ENCODE measurements at places on chromosomes 2 and 18.
A peak's percentile ranks its signal among the peaks of the same experiment; 100 is the strongest.

GRCh38 chr2:36670881-36671595 is 25.5 kb upstream of the VIT start:
- DNase-seq: no peak

DNA sequence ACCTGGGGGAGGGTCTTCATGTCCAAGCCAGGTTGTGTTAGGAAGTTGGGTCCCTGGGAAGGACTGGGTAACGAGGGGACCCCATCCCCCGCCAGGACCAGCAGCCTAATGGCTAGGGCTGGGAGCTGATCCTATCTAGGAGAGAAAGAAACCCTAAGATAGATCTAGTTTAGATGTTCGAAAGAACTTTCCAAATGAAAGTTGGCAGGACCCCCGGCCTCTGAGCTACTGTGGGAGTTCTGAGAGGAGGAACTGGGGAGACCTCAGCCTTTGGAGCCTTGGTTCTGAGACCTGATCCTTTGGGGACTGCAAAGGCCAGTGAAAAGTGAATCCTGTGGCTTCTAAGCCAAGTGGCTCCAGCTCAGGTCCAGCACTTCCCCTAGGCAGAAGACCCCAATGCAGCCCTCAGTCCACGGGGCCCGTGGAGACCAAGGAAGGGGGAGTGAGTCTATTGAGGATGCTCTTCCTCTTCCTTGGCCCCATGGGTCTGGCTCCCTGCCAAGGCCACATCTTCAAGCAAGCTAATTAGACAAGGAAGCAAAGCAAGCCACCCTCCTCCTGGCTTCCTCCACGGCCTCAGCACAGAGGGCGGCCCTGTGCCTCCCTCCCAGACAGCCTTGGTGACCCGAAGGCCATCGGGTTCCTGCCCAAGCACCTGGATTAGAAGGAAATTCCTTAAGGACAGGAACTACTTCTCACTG is 23.5 kb downstream of the CCT7 start:
- DNase-seq: no peak

DNA sequence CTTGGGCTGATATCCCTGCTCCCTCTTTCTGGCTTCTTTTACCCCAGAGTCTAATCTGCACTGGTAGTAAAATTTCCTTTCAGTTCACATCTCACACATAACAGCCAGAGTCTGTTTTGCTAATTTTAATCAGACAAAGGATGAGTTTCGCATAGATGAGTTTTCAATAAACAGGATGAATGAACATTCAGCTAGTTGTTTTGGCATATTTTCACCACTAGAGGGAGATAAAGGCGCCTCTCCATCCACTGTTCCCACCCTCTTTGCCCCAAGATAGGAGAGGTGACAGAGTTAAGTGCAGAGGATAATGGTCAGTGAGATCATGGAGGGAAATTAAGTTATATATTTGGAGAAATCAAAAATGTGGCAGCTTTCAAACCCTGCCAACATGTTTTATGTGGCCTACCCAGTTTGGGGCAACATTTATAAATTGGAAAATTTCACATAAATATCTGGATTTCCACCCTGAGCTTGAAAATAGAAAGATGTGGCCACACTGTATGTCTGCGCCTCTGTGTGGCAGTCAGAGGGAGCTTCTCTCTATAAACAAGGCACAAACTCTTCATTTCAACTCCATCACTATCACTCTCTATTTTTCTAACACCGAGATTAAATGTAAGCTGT is 48.5 kb upstream of the DTNA start:
- DNase-seq: no peak

GRCh38 chr2:74719066-74719465 is 65.0 kb downstream of the SEMA4F start:
- no peak for DNase-seq

- no peak for DNase-seq
Measured at GRCh38 chr2:240223631-240224030, 83.2 kb upstream of the OTOS start.

DNA sequence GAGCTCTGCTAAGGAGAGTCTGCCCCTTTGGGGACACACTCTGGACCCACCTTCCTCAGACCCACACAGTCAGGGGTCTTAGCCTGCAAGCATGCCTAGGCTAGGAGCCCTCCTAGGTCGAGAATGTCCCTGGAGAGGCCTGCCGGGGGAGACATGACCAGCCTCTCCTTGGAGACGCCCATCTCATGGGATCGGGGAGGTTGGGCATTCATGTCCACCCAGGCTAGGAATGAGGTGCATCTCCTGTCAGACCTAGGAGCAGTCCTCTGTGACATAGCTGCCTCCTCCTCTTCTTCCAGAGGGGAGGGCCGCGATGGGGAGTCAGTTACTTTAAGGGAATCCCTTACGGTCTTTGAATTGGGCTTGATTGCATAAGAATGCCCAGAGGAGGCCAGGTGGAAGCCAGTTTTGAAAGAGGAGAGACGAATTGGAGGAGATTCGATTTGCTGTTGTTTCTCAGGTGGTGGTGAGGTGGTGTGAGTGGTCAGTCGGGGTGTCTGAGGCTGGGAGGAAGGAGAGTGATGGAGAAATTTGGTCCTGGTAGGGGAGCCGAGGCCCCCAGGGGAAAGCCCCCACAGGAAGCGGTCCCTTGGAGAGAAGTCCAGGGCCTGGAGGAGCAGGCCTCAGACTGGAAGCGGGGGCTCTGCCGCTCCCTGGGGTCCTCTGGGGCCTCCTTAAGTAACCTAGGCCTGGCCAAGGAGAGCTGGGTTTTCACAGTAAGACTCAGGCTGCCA is 241.3 kb downstream of the DYSF start:
- no peak for DNase-seq

- DNase-seq: peak; percentile 23
Measured at GRCh38 chr2:85893428-85894258, 4.9 kb upstream of the ST3GAL5 start.

DNA sequence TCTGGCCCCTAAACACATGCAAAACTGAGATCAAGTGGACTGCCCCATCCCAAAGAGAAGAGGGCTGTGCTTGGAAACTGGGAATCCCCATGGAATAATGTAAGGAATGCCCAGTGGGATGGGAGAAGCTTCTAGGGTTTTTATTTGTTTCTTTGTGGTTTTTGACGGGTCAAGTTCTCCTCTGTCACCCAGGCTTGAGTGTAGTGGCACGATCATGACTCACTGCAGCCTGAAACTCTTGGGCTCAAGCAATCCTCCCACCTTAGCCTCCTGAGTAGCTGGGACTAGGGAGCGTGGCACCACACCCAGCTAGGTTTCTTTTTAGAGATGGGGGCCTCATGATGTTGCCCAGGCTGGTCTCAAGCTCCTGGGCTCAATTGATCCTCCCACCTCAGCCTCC is 101.7 kb upstream of the ZSWIM2 start:
- no peak for DNase-seq

DNA sequence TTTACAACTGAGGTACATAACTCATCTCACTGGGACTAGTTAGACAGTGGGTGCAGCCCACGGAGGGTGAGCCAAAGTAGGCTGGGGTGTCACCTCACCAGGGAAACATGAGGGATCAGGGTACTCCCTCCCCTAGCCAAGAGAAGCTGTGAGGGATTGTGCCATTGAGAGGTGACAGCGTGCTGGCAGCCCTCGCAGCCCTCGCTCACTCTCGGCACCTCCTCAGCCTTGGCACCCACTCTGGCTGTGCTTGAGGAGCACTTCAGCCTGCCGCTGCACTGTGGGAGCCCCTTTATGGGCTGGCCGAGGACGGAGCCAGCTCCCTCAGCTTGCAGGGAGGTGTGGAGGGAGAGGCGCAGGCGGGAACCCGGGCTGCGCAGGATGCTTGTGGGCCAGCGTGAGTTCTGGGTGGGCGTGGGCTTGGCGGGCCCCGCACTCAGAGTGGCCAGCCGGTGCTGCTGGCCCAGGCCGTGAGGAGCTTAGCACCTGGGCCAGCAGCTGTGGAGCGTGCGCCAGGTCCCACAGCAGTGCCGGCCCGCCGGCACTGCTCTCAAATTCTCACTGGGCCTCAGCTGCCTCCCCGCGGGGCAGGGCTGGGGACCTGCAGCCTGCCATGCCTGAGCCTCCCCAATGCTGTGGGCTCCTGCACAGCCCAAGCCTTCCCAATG is 44.5 kb upstream of the FAM110C start:
- no peak for DNase-seq

DNA sequence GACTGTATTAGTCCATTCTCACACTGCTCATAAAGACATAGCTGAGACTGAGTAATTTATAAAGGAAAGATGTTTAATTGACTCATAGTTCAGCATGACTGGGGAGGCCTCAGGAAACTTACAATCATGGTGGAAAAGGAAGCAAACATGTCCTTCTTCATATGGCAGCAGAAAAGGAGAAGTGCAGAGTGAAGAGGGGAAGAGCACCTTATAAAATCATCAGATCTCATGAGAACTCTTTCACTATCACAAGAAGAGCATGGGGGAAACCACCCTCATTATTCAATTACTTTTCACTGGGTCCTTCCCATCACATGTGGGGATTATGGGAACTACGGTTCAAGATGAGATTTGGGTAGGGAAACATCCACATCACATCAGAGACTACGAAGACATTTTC is 43.0 kb upstream of the CAVIN2 start:
- no peak for DNase-seq

GRCh38 chr2:71790226-71791060 is 337.1 kb downstream of the DYSF start:
- DNase-seq: no peak

DNA sequence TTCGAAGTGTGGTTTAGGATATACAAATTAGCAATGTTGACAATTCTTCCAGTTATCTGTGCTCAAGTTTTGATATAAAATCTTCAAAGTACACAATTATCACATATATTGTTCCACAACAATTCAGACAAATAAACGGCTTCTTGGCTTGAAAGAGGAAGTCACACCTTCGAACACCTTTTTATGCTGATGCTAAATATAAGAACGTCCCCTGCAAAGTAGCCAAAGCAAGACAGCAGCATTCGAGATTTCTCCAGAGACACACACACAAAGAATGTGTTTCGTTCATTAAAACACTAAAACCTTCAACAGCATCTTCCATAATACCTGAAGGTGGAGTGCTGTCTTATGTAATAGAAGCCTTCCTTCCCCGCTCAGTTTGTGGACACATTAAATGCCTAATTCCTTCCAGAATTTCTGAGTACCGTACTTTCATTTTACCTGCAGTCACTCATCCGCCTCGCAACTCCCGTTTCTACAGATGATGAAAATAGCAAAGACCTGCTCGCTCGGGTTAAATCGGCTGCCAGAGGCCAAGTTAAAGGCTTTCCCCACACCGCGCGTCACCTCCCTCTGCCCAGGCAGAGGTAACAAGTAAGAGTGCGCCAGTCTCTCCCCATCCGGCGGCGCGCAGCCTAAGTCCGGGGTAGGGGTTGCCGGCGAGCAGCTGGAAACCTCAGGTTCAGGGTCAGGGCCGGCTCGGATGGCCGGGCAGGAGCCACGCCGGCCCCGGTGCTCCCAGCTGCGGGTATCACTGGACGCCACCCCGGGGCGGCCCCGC is 847 bp downstream of the SERPINE2 start:
- DNase-seq: peak; percentile 11

GRCh38 chr2:217732992-217733391 is 269.8 kb downstream of the TNS1 start:
- no peak for DNase-seq

DNA sequence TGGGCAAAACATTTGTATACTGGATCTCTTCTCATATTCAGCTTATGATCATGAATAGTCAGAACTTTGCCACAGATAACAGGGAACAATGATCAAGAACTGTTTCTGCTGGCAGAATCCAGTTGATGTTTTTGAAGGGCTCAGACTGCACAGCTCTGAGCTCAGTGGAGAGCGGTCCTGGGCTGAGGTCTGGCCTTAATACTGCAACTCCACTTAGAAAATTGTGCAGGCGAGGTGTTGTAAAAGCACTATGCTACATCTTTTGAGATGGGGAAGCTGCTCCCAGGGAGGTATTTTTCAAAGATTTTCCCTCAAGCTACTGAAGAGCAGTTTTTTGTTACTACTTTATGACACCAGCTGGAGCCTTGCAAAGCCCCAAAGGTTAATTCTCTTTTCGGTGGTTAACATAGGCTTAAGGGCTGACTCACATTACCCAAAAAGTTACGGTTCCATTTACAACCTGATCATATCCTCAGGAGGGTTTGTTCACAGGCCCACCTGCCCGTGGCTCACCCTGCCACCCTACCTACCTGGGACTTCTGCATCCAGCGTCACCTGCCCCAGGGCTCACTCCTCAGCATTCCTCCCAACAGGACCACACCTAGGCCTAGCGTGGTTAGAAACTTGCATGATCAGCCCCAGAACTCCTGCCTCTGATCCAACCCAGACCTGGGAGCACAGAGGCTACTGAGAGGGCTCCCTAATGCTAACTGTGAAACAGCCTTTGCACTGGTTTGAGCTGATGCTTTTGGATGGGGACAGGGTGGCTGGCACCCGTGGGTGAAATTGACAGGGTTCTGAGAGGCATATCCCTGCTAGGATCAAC is 114.4 kb downstream of the NCK2 start:
- DNase-seq: no peak

DNA sequence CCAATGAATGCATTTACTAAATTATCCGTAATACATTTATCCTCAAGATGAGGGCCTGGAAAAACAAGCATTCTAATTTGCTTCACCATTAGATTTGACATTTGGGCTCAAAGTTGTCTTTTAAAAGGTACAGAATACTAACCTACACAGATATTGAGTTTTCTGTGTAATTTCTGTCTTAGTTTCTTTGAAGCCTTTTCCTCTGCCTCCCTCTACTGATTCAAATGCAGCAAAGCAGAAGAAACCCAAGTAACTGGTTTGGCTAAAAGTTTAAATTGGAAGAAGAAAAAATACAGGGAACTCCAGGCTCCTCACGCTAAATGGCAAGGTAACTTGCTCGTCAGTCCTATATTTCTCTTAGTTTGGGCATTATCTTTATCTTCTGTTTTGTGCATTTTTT is 53.3 kb upstream of the SLC5A7 start:
- DNase-seq: peak; percentile 15

GRCh38 chr2:202642567-202642966 is 7.8 kb downstream of the FAM117B start:
- no peak for DNase-seq

- DNase-seq: no peak
Measured at GRCh38 chr18:53169346-53169745, 829.3 kb downstream of the DCC start.

DNA sequence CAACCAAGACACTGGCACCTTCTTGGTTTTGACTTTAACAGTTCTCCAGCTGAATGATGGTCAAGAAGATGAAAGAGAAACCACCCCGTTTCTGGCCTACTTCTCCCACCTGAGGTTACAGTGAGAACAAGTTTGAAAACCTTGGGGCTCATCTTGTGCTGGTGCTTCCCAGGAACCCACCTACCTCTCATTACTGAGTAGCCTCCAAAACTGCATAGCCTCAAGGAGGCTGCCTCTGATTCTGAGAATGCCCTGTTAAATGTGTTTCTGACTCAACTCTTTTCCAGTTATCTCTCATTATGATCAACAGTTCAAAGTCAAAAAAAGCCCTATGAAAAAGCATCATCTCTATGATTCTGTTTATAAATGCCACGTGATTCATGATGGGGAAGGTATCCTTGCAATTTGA is 121.9 kb downstream of the CACNB4 start:
- no peak for DNase-seq

DNA sequence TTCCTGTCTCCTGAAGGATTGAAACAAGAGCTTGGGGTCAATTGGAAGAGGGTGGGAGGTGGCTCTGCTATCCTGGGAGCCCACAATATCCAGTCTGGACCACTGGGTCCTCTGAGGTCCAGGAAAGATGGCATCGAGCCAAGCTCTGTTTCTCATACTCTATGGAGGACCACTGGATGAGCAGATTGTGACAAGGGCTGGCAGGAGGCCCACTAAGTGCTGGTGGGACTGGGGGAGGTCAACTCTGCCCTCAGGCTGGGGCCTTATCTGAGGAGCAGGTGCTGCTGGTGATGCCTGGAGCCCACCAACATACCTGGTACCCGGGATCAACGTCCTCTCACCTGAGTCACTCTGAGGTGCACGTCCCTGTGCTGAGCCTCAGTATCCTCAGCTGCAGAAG is 142.4 kb downstream of the NDUFA10 start:
- DNase-seq: no peak

GRCh38 chr2:231394211-231395141 is 1.0 kb upstream of the B3GNT7 start:
- DNase-seq: no peak
